H1 (cell line): ENCODE measurements at places on chromosomes 1 and 21.

DNA sequence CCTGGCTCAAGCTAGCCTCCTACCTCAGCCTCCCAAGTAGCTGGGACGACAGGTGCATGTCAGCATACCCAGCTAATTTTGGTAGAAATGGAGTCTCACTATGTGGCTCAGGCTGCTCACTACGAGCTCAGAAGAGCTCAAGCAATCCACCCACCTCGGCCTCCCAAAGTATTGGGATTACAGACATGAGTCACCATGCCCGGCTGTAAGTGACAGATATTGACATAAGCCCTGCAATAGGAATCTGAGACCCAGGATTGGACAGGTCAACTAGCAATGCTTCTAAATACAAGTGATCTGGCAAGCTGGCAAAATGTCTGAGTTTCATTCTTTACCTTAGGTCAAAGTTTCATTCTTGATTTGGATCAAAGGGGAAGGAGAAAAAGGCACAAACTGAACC is 40.5 kb upstream of the H6PD start:
- no peak for DNase-seq
- H3K27me3 ChIP-seq = peaks cover 14% of the 10 kb centered on the region
- no peaks in the 10 kb centered on the region for H3K36me3 ChIP-seq
- no peak overlapping the region for H3K27ac ChIP-seq

- no peaks in the 10 kb centered on the region for H3K36me3 ChIP-seq
- H3K4me1 ChIP-seq = no peaks in the 10 kb centered on the region
- peak within 1 kb of the TSS; percentile 76 for H3K27ac ChIP-seq
- H3K27me3 ChIP-seq = no peaks in the 10 kb centered on the region
These were observed at the start of gene PRKCZ for GRCh38 chr1:2049718-2050431. PRKCZ (plus strand) TSS chr1:2050411; CDS start chr1:2050631, 220 bp downstream.

- no peaks in the 10 kb centered on the region for H3K27me3 ChIP-seq
- no peak for DNase-seq
- no peaks in the 10 kb centered on the region for H3K4me1 ChIP-seq
- no peak overlapping the region for H3K4me3 ChIP-seq
These were observed 95.6 kb upstream of the C8B start for GRCh38 chr1:57061369-57061768.

DNA sequence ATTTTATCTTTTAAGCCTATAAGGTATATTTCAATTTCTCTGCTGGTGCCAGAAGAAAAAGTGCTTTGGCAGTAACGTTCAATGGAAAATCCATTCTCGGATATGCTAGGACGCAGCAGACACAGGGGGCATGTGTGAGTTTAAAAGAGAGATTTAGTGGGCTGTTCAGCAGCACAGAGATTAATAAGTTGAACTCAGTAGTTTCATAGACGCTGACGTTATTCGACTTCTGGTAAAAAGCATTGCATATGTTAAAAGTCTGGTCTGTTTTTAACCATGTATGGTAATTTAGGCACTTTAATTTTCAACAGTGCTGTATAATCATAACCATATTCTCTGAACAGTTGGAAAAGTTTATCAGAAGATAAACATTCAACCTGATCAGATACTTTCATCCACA is 99.6 kb downstream of the ATP6V1G3 start:
- H3K27me3 ChIP-seq = no peaks in the 10 kb centered on the region
- no peak overlapping the region for H3K27ac ChIP-seq
- H3K36me3 ChIP-seq = no peaks in the 10 kb centered on the region
- no peaks in the 10 kb centered on the region for H3K4me1 ChIP-seq
- no peak for DNase-seq

DNA sequence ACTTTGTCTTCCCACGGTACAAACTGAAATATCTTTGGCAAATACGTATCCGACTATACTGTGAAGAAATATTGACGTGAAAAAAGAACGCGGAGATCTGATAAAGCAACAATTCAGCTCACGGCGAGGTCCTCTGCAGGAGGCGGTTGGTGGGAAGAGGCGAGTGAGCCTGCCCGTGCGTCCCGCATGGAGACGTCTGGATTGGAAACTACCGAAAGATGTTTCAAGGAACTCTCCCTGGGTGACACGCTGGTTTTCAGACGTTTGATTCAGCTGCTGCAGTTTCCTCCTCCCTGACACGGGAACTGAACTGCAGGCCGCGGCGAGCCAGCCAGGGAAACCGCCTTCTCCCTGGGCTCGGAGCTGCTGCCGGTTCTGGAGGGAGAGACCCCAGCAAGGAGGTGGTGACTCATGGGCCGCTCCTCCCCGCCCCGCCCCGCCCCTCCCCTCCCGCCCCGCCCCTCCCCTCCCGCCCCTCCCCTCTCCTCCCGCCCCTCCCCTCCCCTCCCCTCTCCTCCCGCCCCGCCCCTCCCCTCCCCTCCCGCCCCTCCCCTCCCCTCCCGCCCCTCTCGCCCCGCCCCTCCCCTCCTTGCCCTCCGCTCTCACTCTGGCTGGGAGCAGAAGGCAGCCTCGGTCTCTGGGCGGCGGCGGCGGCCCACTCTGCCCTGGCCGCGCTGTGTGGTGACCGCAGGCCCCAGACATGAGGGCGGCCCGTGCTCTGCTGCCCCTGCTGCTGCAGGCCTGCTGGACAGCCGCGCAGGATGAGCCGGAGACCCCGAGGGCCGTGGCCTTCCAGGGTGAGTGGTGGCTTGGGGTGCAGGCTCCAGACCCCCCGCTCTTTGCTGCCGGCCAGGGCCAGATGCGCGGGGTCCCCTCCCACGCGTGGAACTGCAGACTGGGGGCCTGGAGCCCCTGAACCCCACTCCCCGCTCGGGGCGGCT is at the start of gene COL6A1:
TSS of gene COL6A1 (plus strand) at position 620 of the 941 bp plus-strand sequence. CDS start at position 701, 81 bp downstream.
- H3K27ac ChIP-seq = no peak within 1 kb of the TSS
- H3K27me3 ChIP-seq = peaks cover 9% of the 10 kb centered on the region
- peaks cover 7% of the 10 kb centered on the region for H3K4me1 ChIP-seq
- H3K36me3 ChIP-seq = peaks cover 21% of the 10 kb centered on the region; the same call in 1 of the 2 replicates

GRCh38 chr1:31591425-31592093 is 15.2 kb downstream of the TINAGL1 start:
- no peaks in the 10 kb centered on the region for H3K36me3 ChIP-seq
- H3K27ac ChIP-seq = no peak overlapping the region
- peaks cover 4% of the 10 kb centered on the region; the same call in 1 of the 2 replicates for H3K4me1 ChIP-seq
- no peak for DNase-seq

GRCh38 chr1:110555807-110556470 is 37.0 kb upstream of the KCNA10 start:
- H3K4me3 ChIP-seq = peak overlapping the region; percentile 57
- no peaks in the 10 kb centered on the region for H3K36me3 ChIP-seq
- DNase-seq = no peak
- peaks cover 8% of the 10 kb centered on the region for H3K4me1 ChIP-seq
- H3K27ac ChIP-seq = no peak overlapping the region

- H3K4me1 ChIP-seq = no peaks in the 10 kb centered on the region
- no peak overlapping the region for H3K27ac ChIP-seq
- DNase-seq = no peak
- no peak overlapping the region for H3K4me3 ChIP-seq
- H3K27me3 ChIP-seq = no peaks in the 10 kb centered on the region
These were observed 25.5 kb downstream of the EIF2D start for GRCh38 chr1:206586501-206587445.

- no peak for DNase-seq
- peaks cover 5% of the 10 kb centered on the region for H3K4me1 ChIP-seq
- H3K27ac ChIP-seq = no peak overlapping the region
- H3K27me3 ChIP-seq = peaks cover 6% of the 10 kb centered on the region; the same call in 1 of the 2 replicates
These were observed 14.3 kb downstream of the NHLH2 start for GRCh38 chr1:115826628-115827027.

DNA sequence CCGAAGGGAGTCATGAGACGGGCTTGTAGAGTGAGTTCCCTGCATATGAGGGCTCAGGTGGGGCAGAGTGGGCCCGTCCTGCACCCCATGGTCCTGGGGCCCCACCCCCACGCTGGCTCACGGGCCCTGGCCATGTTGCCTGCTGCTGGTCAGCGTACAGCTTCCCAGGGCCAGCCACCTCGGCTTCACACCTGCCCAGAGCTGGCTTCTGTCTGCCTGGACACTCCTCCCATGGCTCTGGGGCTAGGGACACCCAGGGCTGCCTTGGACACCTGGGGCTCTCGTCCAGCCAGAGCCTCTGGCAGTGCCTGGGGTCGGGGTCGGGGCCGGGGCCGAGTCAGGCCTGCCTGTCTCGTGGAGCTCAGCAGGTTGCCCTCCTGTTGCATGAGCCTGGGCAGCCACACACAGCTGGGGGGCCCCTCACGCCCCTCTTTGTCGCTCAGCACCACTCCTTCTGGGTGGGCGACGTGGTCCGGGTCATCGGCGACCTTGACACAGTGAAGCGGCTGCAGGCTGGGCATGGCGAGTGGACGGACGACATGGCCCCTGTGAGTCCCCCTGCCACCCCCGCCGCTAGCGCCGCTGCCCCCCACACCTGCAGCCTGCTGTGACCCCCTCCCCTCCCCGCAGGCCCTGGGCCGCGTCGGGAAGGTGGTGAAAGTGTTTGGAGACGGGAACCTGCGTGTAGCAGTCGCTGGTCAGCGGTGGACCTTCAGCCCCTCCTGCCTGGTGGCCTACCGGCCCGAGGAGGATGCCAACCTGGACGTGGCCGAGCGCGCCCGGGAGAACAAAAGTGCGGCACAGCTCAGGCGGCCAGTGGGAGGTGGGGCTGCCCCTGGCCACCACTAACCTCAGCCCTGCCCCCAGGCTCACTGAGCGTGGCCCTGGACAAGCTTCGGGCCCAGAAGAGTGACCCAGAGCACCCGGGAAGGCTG is 5.5 kb upstream of the MMP23B start:
- H3K27me3 ChIP-seq = peaks cover 2% of the 10 kb centered on the region
- H3K36me3 ChIP-seq = no peaks in the 10 kb centered on the region
- peaks cover 3% of the 10 kb centered on the region; the same call in 1 of the 2 replicates for H3K4me1 ChIP-seq
- no peak overlapping the region for H3K4me3 ChIP-seq
- no peak overlapping the region for H3K27ac ChIP-seq
- DNase-seq = no peak

DNA sequence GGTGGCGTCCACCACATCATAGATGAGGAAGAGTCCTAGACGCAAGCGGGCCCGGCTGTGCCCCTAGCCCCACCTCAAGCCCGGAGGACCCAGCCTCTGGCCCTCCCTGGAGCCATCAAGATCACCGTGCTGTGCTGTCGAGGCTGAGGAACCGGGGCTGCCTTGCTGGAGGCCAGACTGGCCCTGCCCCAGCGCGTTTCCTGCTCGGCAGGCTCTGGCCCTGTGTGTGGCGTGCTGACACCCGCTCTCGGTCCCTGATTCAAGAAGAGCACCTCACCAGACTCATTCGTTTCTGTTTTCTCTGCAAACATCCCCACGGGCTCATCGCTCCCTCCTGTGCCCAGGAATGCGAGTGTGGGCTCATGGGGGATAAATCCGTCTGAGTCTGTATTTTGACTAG is 51.1 kb downstream of the GLIS1 start:
- H3K4me1 ChIP-seq = peaks cover 13% of the 10 kb centered on the region; the same call in 1 of the 2 replicates
- no peak overlapping the region for H3K4me3 ChIP-seq
- no peaks in the 10 kb centered on the region for H3K36me3 ChIP-seq
- no peak overlapping the region for H3K27ac ChIP-seq
- DNase-seq = no peak
- no peaks in the 10 kb centered on the region for H3K27me3 ChIP-seq

DNA sequence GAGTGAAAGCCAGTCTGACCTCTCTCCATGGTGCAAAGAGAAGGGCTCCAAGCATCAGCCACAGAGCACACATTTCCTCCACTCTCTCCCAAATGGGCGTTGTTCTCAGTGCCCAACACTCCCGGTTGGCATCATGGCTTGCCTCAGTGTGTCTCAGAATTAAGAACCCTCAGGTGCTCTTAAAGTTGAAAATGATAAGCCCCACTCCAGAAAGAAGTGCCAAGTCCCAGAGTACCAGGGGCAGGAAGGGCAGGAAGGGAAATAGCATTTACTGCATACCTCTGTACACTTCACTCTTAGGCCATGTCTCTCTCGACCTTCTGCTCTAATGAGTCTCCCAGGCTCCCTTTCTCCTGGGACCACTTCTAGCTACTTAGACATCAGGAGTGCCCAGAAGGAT is 15.2 kb upstream of the ARHGEF2 start:
- no peak overlapping the region for H3K27ac ChIP-seq
- H3K4me3 ChIP-seq = no peak overlapping the region
- no peaks in the 10 kb centered on the region for H3K27me3 ChIP-seq
- H3K4me1 ChIP-seq = no peaks in the 10 kb centered on the region
- H3K36me3 ChIP-seq = no peaks in the 10 kb centered on the region

DNA sequence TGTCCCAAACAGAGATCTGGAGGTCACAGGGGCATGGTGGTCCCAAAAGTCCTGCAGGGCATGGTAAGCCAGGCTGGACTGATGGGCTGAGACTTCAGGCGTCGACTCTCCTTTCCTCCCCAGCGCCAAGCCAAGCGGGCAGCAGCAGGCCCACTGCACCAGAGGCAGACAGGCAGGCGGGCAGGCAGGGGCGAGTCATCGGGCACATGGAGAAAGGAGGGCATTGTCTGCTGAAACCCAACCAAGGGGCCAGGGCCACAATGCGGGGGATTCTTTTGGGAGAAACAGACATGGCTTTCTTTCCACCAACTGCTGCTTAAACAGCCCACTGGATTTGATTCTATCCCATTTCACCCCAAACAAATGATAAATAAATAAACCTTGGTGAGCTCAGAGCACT is 46.2 kb downstream of the TRABD2B start:
- no peaks in the 10 kb centered on the region for H3K4me1 ChIP-seq
- H3K27me3 ChIP-seq = peaks cover 3% of the 10 kb centered on the region
- H3K36me3 ChIP-seq = no peaks in the 10 kb centered on the region

GRCh38 chr1:148166558-148167492 is 14.7 kb upstream of the NBPF11 start:
- H3K4me1 ChIP-seq = no peaks in the 10 kb centered on the region
- no peaks in the 10 kb centered on the region for H3K27me3 ChIP-seq

DNA sequence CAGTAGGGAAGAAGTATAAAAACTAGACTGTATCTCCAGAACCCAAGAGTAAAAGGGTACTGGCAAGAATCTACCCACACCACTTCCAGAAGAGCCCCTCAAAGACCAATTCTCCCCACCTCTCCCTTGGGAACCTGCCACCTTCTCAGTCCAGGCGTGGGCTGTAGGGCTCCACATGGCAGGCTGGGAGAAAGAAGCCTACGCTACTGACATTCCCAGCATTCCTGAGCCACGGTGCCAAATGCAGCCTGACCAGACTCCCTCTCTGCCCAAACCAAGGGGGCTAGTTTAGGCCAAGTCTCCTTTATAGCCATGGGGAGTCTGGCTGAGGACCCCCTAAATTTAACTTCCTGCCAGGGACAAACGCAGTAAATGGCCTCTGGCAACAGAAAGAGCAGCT is 2.0 kb downstream of the UBE2Q1 start:
- DNase-seq = no peak
- H3K27ac ChIP-seq = peak overlapping the region; percentile 56; the same call in 1 of the 2 replicates
- H3K27me3 ChIP-seq = no peaks in the 10 kb centered on the region

- H3K4me3 ChIP-seq = no peak overlapping the region
- H3K27ac ChIP-seq = no peak overlapping the region
- H3K4me1 ChIP-seq = no peaks in the 10 kb centered on the region
- no peaks in the 10 kb centered on the region for H3K27me3 ChIP-seq
- no peak for DNase-seq
These were observed 838.2 kb upstream of the B3GALT2 start for GRCh38 chr1:194024659-194025058.
